ENCODE measurements at places on chromosomes 16 and 17.

- DNase-seq = no peak
Observed at GRCh38 chr17:55238931-55239297, 25.8 kb upstream of the HLF start.

DNA sequence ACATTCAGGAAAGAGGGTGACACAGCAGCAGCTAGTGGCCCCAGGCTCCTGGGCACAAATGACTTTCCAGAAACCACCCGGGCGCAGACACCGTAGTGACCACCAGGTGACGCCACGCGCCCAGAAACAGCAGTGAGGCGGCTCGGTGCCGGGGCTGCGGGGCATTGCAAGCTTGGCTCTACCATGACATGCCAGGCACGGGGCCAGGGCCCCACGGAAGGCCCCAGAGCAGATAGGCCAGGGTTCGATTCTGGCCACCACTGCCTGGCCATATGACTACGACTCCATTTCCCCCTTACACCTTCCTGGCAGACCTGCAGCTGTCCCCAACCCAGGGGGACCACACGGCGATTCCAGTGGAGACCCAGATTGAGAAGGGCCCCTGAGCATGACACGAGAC lies 6.7 kb downstream of the RHBDF1 start:
- peak; percentile 49 for DNase-seq

- no peak for DNase-seq
Observed at GRCh38 chr17:21100636-21101035, 26.1 kb upstream of the DHRS7B start.

DNA sequence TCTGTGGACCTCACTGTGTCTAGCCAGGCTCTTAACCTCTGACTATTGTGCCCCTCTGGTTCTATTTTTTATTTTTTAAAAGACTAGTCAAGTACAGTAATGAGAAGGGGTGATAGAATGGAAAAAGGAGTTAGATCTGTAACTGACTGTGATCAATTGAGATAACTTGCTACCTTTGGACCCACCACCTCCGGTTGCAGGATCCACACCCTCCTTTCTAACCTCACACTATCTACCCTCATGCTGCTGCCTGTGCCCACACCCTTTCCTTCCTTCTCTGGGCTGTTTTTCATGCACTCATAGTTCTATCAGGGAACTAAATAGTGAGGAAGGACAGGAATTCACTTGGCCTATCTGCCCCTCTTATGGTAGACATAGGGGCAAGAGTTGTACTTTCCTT lies 172.3 kb downstream of the KATNIP start:
- DNase-seq = no peak

GRCh38 chr16:66858740-66859396 lies 14.7 kb downstream of the CA7 start:
- no peak for DNase-seq

DNA sequence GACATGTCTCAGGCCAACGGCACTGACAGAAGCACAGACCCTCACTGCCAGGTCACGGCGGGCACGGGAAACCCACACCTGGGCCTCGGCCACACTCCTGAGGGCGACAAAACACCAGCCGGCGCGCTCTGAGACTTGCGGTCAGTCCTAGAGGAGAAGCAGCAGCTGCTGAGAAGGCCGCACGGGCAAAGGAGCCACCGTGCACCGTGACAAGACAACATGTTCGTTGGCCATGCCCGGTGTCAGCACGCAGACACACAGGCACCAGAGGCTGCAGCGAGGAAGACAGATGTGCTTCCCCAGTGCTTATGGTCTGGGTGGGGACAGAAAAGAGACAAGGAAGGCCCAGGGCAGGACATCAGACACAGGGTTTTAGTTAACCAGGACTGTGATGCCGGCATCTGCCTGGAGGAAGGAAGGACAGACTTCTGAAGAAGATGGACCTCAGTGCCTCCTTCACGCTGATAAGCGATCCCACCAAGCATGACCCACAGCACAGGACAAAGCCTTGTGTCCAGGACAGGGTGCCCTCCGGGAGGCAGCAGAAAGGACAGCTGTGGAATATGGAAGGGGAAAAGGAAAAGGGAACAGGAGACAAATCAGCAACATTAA lies 84.0 kb downstream of the ANKRD11 start:
- no peak for DNase-seq

- DNase-seq = no peak
Observed at GRCh38 chr17:80855196-80855947, 136.3 kb upstream of the CHMP6 start.

GRCh38 chr17:1203111-1203966 lies 23.6 kb upstream of the ABR start:
- DNase-seq = peak; percentile 61

DNA sequence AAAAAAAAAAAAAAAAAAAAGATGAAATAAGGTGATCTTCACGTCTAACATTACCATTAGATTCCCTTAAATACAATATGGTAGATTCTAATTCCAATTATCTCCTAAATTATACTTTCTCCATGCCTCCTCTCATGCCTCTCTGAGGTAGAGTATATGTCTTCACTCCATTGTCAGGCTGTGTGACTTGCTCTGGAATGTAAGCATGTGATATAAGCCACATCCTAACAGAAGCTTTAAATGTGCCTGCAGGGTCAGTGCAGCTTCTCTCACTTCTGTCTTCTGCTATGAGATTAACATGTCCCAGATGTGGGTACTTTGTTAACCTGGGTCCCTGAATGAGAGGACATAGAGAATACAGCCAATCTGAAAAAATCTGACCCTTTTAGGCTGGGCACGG lies 32.6 kb downstream of the MED13 start:
- DNase-seq = no peak

DNA sequence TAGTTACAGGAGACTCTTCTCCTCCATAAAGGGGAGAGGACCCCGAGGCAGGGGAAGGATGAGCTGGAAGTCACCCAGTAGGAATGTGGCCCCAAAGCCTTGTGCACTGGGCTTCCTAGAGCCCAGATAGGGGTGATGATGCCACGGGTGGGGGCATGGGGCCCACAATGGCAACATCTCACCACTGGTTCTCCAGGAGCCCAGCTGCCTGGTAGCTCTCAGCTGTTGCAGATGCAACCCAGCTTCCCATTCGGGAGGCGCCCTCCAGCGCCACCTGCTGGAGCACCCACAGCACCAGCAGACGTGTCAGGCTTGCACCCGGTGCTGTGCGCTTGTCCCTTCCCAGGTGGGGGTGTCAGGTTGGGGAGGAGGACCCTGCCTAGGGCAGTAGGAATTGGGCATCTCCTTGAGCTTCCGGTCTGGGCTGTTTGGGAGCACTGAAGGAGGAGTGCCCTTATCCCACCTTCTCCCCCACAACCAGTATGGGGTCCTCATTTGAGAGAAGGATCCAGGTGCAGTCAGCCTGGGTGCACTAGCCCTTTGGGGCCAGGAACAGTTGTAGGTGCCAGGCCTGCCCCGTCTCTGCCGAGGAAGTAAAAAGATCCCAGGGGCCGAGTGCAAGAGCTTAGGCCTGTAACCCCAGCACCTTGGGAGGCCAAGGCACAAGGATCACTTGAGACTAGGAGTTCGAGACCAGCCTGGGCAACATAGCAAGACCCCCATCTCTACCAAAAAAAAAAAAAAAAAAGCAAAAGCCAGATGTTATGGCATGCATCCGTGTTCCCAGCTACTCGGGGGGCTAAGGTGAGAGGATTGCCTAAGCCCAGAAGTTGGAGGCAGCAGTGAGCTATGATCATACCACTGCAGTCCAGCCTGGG lies 14.4 kb downstream of the CDIPT start:
- peak; percentile 43 for DNase-seq

DNA sequence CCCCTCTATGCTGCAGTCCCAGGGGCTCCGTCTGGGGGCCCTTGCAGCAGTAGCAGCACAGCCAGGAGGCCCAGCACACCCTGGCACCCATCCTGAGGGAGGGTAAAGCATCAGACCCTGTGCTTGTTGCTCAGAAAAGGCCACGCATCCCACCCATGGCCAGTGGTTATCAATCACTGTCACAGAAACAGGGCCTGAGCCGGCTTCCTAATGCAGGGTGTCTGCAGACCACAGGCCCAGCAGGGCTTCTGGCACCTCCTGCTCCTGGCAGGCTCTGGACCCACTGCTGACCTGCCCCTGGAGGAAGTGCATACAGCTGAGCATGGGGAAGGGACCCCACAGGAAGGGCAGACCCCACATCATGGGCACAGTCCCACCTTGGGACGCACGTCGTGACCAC lies 26.9 kb upstream of the CDH15 start:
- no peak for DNase-seq

DNA sequence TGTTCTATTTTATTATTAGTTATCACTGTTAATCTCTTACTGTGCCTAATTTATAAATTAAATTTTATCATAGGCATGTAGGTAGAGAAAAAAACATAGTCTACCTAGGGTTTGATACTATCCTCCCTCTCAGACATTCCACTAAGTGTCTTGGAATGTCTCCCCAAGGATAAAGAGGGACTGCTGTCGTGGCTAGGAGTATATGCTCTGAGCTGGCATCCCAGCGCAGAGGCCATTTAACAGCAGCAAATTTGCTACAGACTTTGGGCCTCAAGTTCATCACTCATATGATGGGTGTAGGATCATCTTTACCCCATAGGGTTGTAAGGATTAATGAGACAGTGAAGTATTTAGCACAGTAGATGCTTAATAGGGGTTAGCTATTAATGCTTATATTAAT lies 56.7 kb downstream of the ZFHX3 start:
- DNase-seq = no peak

- DNase-seq = no peak
Observed at GRCh38 chr17:81398832-81399411, 3.7 kb downstream of the BAHCC1 start.

- no peak for DNase-seq
Observed at GRCh38 chr17:47315451-47316266, 8.1 kb upstream of the EFCAB13 start.

- no peak for DNase-seq
Observed at GRCh38 chr16:4328046-4328781, 12.3 kb downstream of the GLIS2 start.

DNA sequence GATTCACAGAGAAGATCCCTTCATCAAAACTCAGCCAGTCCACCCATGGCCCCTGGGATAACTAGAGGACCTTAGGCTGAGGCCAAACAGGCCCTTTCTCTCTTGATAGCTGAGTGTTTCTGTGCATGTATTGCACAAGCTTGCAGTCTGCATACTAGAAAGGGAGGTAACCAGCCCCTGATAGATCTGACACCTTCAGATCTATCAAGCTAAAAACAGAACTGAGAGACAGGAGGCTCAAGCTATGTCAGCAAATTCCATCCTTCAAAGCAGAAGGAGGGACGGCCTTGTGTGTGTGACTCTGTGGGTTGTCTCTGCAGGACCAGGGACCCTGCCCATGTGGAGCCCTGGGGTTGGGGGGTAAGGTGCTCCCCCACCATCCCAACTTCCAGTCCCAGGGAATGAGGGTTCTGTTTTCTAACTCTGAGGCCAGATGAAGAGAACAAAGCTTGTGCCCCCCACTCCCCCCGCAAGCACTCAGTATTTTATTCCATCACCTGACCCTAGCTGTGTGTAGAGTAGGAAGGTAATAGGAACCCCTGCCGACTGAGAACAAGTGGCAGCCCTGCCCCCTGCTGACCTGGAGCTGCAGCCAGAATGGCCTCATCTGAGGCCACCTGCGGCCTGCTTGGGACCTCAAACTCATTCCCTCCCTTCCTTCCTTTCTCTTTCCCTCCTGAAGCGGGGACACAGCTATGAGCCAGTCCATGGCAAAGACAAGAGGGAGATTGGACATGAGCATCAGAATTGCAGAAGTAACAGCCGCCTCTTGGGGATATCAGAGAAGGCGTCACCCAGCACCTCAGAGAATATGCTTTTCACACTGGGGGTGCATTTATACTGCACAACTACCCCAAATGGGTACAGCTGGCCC lies 63.8 kb downstream of the SMPD3 start:
- DNase-seq = no peak

DNA sequence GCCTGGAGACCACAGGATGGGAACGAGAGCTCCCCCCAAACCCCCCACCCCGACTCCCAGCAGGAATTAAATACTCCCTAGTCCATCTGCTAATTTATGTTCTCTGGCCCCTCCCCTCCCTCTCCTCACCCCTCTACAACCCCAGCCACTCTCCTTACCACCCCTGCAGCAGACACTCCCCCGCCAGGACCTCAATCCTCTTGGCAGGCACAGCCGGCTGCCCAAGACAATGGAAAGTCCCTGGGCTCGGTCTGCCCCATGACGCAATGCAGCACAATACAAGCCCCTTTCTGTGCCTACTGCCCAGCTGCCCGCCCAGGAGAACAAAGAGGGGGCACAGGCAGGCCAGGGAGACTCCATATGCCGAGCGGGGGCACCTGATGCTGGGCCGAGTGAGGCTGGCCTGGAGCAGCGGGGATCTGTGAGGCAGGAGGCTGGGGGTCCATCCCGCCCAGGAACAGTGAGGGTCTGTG lies 30.3 kb upstream of the CDC42EP4 start:
- no peak for DNase-seq

DNA sequence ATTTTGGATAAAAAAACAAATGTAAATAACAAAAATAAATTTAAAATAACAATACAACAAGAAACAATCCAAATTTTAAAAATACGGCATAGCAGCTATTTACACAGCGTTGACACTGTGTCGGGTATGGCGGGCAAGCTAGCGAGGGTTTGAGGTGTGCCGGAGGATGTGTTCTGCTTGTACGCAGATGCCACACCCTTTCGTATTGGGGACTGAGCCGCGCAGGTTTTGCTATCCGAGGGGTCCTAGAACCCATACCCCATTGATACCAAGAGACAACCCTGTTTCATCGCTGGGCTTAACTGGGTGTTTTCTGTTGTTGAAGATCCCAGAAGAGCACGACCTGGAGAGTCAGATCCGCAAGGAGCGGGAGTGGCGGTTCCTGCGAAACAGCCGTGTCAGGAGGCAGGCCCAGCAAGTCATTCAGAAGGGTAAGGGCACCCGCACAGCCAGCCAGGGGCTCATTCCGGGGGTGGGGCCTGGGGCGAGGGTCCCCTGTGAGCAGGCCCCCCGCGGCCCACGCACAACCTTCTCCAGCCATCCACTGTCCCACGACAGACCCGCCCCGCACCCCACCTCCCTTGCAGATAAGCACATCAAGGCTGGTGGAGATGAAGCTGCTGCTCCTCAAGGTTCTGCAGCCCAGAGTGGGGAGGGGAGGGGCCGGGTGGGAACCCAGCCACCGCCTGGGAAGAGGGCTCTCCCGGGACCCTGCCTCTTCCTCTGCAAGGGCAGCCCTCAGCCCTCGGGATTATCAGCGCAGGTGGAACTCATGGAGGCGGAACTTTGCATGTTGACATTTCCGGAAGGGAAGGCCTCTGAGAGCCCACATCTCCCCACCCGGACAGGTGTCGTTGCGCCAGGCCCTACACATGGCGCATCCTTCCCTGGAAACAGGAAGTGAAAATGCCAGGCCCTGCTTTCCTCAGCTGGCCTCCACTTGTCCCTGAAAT lies 51.2 kb upstream of the CHMP6 start:
- DNase-seq = no peak

DNA sequence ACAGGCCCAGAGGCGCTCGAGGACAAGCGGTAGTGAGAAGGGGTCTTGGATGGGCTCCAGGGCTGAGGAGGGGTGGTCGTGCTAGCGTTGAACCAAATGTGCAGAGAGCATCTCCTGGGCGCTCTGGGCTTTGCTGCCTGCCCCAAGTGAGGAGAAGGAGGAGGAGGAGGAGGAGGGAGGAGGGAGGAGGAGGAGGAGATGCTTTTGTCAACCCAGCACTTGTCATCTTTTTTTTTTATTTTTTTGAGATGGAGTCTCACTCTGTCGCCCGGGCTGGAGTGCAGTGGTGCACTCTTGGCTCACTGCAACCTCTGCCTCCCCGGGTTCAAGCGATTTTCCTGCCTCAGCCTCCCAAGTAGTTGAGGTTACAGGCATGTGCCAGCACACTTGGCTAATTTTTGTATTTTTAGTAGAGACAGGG lies 59.8 kb downstream of the PGS1 start:
- no peak for DNase-seq

- no peak for DNase-seq
Observed at GRCh38 chr16:2879854-2880508, 3.0 kb upstream of the FLYWCH2 start.

- DNase-seq = no peak
Observed at GRCh38 chr17:30398328-30399041, 19.8 kb downstream of the CPD start.
